Naive B cell (primary cell): ENCODE measurements at places on chromosomes 11 and 22. TPM values are rescaled to one million over a fixed set of nuclear protein-coding genes. Genes with fewer than 3 reads are reported as not detected.

The C11orf16 gene
- polyA plus RNA-seq: not detected

The SMIM35 gene
- polyA plus RNA-seq: 3.4 TPM

The RAG2 gene
- not detected for polyA plus RNA-seq

The TRIM48 gene
- not detected for polyA plus RNA-seq

The SCN3B gene
- not detected for polyA plus RNA-seq

DNA sequence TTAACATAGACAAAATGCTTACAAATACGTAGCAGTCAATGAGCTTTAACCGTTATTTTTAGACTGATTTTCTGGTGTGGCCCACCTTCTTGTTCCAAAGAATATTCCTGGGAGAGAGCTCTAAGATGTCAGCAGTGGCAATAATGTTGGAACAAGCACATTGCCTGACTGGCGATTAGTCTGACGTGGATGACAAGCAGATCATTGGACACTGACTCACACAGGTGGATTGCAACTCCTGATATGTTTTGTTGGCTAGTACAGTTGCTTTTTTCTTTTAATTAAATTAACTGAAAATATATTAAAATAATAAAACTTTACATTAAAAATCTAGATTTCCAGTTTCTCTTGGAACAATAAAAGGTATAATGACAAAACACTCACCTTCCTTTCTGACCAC is 78.0 kb downstream of the TENM4 start:
- DNase-seq: no peak

DNA sequence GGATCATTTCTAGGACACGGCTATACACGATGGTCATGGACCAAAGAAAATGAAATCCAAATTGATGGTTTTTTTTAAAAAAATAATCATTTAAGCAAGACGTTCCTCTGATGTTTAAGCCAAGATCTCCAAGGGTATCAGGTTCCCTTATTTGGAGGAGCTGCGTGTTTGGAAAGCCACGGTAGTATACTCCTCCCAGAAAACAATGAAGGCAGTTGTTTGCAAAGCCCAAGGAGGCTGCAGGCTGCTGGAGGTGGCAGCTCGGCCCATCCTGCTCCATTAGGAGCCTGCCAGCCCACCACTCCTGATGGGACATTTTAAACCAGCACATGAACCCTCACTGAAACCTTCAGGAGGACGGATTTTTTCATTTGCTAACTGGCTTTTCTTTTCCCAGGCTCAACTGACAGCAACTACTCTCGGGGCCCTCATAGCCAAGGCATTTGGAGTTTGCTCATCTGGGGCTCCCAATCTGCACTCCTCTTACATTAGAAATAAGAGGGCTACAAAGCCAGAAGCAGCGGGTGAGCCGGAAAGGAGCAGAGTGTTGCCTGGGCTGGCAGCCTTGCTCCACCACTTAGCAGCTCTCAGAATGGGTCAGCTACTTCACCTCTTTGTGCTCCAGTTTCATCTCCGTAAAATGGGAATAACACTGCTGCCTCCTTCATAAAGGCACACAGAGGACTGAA is 58.4 kb downstream of the ABTB2 start:
- no peak for DNase-seq

DNA sequence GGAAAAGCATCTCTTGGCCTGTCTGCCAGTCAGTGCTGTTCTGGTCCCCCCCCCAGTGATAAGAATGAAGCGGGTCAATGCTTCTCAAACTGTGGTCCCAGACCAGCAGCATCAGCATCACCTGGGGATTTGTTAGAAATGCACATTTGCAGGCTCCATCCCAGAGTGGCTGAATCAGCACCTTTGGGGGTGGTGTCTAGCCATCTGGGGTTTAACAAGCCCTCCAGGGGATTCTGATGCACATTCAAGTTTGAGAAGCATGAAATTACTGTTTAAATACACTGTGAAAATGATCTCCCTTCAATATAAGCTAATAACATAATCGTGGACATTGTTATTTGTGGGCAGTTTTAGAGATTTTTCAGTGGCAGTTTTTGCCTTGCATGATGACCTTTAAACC is 133.5 kb downstream of the MYO18B start:
- no peak for DNase-seq

DNA sequence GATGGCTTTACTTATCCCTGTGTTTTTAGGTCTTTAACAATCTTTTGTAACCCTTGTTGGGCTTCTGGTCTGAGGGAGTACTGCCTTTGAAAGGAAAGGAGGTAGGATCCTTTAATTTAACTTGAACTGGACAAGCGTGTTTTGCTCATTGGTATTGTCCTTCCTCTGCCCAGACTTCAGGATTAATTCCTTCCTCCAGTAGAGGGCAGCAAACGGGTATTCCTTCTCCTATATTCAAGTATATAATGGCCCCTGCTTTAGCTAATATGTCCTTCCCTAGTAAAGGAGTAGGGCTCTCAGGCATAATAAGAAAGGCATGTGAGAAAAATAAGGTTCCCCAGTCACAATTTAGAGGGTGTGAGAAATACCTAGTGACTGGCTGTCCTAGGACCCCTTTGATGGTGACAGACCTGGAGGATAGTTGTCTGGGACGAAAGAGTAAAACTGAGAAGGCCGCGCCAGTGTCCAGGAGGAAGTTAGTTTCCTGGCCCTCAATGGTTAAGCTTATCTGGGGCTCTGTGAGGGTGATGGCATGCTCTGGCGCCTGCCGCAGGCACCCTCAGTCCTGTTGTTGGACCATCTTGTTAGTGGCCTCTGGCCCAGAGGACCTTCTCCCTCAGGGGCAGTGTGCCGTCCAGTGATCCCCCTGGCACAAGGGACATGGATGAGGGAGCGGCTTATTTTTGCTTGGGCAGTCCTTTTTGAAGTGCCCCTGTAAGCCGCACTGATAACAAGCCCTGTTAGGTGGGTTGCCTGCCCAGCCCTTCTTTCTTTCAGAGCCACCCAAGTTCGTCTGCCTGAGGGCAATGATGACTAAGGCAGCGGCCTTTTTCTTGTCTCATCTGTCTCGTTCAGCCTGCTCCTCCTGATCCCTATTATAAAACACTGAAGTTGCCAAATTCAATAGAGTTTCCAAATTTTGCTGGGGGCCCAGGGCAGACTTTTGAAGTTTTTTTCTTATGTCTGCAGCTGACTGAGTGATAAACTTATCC is 51.8 kb downstream of the C11orf71 start:
- DNase-seq: peak; percentile 24

GRCh38 chr11:111735262-111736116 is 30.7 kb downstream of the PPP2R1B start:
- no peak for DNase-seq

DNA sequence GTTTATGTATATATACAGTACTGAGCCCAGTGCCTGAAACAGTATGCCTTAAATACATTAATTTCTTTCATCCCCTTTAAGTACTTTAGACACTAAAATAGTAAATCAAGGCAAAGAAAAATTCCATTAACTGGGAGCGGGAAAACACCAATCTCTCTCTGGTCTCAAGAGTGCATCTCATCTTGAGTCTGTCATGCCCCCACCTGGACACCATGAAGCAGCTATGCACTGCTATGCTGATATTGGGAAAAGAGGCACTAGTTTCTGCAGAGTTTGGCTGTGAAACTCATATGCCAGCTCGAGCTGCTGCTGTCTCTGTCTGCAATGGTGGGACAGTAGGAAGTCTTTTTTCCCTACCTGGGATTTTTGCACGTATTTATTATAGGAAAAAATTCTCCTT is 754.4 kb upstream of the RAG2 start:
- DNase-seq: no peak
